LHCN-M2 (cell line): ENCODE measurements at places on chromosomes 3 and 15. TPM values are rescaled to one million over a fixed set of nuclear protein-coding genes. Genes with fewer than 3 reads are reported as not detected.

DNA sequence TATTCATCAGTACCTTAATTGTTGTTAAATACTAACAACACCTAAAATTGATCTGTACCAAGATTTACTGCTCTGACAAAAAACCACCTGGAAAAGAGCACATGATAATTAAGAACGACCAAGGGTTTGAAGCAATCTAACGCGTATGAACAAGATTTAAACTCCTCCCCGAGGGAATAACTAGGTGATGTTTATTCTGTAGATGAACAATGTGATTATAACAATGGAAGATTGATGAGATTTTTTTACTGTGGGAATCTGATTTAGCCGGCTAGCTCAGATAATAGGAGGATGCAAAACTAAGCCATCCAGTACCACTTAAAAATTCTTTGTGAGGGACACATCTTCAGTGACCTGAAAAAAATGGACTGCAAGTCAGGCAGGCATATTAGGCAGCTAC lies 222.1 kb downstream of the FHIT start:
- no peak for DNase-seq

GRCh38 chr3:147987549-147987948 lies 578.4 kb downstream of the ZIC1 start:
- no peak for DNase-seq

DNA sequence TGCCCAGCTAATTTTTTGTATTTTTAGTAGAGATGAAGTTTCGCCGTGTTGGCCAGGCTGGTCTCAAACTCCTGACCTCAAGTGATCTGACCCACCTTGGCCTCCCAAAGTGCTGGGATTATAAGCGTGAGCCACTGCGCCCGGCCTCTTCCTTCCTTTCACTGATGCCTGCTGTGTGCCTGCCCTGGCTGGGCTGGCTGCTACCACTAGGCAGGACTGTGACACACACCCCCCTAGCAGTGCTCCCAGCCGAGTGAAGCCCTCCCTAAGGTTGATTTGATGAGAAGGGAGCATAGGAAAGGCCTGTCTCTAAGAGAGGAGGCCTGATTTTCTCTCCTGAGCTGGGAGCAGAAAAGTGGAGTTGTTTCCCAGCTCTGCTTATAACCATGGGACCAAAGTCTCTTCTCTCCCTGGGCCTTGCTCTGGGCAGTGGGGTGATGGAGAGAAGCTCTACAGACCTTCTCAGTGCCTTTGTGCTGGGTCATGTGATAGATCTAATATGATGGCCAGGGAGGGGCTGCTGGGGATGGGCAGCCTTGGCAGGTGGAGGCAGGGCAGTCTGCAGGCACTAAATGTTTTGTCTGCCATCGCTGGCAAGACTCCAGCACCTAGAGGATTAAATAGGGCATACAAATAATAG lies 20.1 kb upstream of the SFMBT1 start:
- DNase-seq = no peak

DNA sequence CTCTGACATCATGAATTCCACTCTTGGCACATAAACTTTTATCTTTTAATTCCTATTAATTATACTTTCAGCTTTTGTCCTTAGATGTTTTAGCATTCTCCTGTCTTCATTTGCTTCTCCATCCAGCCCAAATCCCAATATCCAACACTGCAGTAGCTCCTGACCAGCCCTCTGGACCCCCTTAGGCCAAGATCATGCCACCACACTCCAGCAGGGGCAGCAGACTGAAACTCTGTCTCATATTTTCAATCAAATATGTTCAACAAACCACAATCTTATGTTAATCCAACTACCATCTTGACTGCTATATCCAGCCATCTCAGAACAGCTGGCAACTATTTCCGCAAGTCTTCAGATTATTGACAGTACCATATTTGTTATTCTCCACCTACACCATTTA lies 315.8 kb upstream of the ROBO2 start:
- no peak for DNase-seq

DNA sequence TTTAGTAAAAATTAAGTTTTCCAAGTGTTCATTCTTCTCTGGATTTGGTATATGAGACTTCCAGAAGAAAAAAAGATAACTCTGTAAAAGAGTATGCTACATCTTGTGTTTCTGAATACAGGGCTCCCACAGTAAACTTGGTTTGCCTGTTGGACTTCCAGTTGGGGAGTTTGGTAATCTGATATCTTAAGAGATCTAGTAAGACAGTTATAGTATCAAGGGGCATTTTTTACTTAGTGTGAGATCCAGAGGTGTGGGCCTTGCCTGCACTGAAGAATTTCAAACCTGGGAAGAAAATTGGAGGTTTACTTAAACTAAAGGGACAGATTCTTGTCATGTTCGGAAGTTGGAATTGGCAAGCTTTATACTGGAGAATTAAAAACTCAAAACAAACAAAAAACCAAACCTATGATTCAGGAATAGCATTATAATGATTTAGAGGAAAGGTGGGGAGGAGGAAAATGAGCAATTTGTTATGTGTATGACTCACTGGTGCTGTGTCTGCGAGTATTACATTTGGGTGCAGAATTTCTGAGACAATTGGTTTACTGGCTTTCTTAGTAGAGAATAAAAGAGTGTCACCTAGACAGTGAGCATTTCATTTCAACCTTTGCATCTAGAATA lies 58.9 kb upstream of the ULK4 start:
- DNase-seq = peak; percentile 77

- no peak for DNase-seq
Observed at GRCh38 chr15:64110950-64111678, 15.3 kb downstream of the SNX1 start.

DNA sequence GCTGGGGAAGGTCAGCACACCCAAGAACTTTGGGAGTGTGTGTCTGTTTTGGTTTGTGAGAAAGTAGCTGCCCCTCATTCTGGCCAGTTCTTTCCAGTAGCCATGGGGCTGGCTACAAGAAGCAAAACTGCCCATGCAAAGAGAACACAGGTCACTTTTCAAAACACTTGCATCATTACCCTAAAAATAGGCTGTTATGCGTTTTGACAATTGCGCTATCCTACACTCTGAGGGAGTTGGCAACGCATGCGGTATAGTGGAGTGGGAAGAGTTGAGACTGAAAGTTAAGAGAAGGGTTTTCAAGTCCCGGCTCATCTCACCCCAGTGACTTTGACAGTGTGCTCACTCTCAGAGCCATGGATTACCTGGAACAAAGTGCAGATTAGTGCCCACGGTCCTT lies 41.8 kb upstream of the MYZAP start:
- DNase-seq = no peak

- DNase-seq = peak; percentile 84
Observed at GRCh38 chr15:37764733-37765191, 169.7 kb upstream of the TMCO5A start.

GRCh38 chr3:192915722-192916121 lies 1.9 kb downstream of the MB21D2 start:
- no peak for DNase-seq

GRCh38 chr3:150921209-150921608 lies 16.0 kb upstream of the MINDY4B start:
- no peak for DNase-seq

DNA sequence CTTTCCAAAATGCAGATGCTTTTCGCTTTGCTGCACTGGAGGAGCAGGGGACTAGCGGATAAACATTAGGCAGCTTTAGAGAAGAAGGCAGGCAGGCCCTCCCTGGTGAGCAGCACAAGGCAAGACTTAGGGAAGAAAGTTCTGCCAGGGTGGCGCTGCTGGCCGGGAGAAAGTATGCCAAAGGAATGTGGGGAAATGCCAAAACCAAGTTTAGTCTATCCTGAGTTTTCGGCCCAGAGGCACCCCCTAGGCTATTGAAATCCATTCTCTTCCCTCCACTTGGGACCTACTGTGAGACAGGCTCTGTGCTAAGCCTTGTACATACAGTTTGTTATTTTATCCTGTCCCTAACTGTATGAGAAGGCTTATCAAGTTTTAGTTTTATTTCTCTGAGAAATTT lies 9.2 kb downstream of the SHC4 start:
- peak; percentile 34 for DNase-seq

DNA sequence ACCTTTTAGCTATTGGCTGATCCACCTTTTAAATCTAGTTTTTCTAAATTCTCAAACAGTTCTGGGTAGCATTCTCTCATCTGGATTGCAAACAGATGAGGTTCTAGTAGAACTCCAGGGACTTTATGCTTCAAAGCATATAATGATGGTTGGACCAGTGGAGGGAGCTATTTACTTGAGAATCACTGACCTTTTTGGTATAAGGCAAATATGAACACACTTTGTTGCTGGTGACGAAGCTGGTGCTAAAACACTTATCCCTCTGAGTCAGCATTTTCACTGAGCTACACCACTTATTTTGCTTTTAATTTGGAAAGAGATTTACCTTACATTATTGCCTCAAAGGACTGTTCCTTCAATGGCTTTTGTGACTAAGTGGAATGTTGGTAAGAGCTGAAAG lies 58.6 kb upstream of the SLITRK3 start:
- no peak for DNase-seq

The LARP6 gene
- total RNA-seq = 43.6 and 45.0 TPM in 2 replicates

The PLOD2 gene
- total RNA-seq = 197 and 249 TPM in 2 replicates

The PAK6 gene
- under 0.01 TPM in 1 of 2 replicates, not detected in the other for total RNA-seq

The SPTSSB gene
- not detected in 2 replicates for total RNA-seq

The FGF12 gene
- not detected in 2 replicates for total RNA-seq
